ENCODE measurements at places on chromosomes 3 and 15. TPM values are rescaled to one million over a fixed set of nuclear protein-coding genes. Genes with fewer than 3 reads are reported as not detected.

DNA sequence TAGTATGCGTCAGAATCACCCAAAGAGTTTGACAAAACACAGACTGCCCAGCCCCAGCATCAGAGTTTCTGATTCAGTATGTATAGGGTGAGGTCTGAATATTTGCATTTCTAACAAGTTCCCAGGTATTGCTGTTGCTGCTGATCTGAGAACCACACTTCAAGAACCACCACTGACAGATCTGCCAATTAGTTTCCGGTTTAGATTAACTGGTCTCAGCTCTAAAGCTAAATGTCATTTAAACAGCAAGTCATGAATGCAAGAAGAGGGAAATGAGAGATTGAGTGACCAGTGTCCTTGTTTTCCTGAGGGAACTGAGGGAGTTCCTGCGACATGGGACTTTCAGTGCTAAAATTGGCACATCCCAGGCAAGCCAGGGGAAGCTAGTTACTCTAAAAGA is 305.0 kb downstream of the ZNF385D start:
- H3K27ac ChIP-seq = no peak overlapping the region
- H3K36me3 ChIP-seq = no peaks in the 10 kb centered on the region
- no peak for DNase-seq
- H3K27me3 ChIP-seq = no peaks in the 10 kb centered on the region

DNA sequence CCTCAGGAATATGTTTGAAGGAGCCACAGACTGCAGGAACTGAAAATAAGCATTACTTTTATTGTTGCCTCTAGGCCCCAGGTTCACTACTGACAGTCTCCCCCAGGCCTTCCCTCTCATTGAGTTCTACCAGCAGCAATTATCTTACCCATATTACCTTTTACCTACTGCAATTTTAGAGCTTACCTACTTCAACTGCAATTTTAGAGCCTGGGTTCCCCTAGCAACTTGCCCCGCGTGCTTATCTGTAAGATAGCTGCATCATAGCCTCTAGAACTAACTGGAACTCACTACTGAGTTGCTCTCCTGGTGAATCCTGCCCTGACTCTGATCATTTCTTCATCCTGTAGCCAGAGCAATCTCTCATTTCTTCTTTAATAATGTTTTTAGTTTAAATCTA is 29.2 kb upstream of the WWTR1 start:
- H3K27ac ChIP-seq = no peak overlapping the region
- DNase-seq = no peak
- no peaks in the 10 kb centered on the region for H3K36me3 ChIP-seq
- no peaks in the 10 kb centered on the region for H3K27me3 ChIP-seq

- H3K4me1 ChIP-seq = no peaks in the 10 kb centered on the region
- no peak overlapping the region for H3K27ac ChIP-seq
- H3K36me3 ChIP-seq = no peaks in the 10 kb centered on the region
- H3K4me3 ChIP-seq = no peak overlapping the region
- DNase-seq = no peak
Measured at GRCh38 chr3:159007331-159007730, 205.5 kb downstream of the MFSD1 start.

GRCh38 chr15:68537097-68537496 is 41.7 kb upstream of the CORO2B start:
- no peaks in the 10 kb centered on the region for H3K27me3 ChIP-seq
- no peaks in the 10 kb centered on the region for H3K4me1 ChIP-seq
- H3K4me3 ChIP-seq = no peak overlapping the region
- no peak overlapping the region for H3K27ac ChIP-seq
- no peaks in the 10 kb centered on the region for H3K36me3 ChIP-seq
- DNase-seq = no peak

GRCh38 chr15:88909956-88910831 is 3.0 kb downstream of the MFGE8 start:
- peaks cover 7% of the 10 kb centered on the region for H3K4me1 ChIP-seq
- DNase-seq = no peak
- no peak overlapping the region for H3K27ac ChIP-seq
- H3K4me3 ChIP-seq = no peak overlapping the region

The RASL12 gene
- 75.7 TPM for total RNA-seq

The KBTBD8 gene
- 4.8 TPM for total RNA-seq

The NGRN gene
- total RNA-seq = 89.2 TPM
